ENCODE measurements at places on chromosomes 2 and 18.

DNA sequence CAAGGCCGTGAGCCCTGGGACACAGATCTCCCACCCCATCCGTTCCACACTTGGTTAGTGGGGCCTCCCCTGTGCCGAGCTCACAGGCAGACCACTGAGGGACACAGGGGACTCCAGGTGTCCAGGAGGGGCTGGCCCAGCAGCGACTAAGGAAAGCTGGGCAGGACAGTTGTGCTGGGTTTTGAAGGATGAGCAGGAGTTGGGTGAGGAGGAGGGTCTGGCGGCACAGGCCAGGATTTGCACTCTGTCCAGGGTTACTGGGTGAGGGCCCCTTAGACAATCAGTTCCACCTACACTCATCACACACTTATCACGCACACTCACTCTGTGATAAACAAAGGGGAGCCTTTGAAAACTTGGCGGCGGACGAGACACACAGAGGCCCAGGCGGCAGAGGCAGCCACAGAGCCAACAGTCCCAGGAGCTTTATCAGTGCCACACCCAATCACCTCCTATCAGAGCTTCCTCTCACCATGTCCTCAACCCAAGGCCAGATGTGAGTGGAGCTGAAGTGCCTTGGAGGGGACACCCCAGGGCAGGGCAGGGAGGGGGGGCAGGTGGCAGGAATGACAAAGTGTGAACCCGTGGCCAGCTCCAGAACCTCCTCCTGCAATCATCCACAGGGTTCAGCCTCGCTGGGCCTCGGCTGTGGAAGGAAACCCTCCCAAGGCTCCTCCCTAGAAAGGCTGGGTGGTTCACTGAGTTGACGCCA is 26.6 kb downstream of the BIN1 start:
- DNase-seq: no peak

- DNase-seq: no peak
Measured at GRCh38 chr18:45999536-45999935, 32.4 kb upstream of the EPG5 start.

DNA sequence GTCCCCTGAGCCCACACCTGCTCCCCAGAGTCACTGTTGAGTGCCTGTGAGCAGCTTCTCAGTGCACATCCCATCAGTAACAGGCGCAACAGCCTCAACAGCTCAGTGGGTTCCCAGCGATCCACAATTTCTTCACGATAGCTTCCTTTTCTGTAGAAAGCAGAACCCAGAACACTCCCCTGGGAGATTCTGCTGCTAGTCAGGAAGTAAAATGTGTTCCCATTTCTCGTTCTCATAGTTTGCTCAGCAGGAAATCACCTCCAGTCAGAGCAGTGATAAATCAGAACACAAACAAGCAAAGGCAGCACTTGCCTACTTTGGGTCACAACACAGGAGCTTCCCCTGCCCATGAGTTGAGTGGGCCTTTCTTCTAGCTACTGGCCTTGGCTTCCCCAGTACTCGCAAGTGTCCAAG is 48.9 kb upstream of the ATG16L1 start:
- no peak for DNase-seq

- peak; percentile 53 for DNase-seq
Measured at GRCh38 chr2:54574107-54574859, 118.2 kb downstream of the SPTBN1 start.

GRCh38 chr18:76274468-76275289 is 220.4 kb downstream of the ZNF516 start:
- no peak for DNase-seq

DNA sequence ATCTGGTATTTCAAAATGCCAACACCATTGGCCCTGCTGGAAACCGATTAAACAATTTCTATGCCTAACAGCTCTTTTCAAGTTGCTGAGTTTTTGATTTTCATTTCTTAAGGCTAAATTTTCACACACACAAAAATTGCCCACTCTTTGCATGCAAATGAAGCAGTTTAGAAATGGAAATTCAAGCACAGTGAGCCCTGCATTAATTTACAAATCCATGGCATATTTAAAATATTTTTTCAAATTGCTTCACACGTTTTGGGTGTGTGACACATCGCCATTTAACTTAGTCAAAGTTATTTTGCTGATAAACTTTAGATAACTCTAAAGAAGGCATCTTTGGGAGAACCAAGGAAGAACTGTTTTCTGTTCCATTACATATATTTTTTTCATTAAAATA is 184.8 kb downstream of the TXNL1 start:
- DNase-seq: no peak

GRCh38 chr2:118177318-118177717 is 89.0 kb downstream of the INSIG2 start:
- peak; percentile 17 for DNase-seq

DNA sequence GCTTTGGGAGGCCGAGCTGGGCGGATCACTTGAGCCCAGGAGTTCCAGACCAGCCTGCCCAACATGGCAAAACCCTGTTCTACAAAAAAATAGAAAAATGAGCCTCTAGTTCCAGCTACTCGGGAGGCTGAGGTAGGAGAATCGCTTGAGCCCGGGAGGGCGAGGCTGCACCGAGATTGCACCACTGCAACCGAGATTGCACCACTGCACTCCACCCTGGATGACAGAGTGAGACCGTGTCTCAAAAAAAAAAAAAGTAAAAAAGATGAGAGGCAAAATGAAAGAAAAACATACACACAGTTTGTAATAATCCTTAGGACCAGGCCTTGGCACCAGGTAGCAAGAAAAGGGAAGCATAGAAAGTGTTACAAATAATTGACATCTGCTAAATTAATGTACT is 22.0 kb downstream of the RBM43 start:
- DNase-seq: no peak

DNA sequence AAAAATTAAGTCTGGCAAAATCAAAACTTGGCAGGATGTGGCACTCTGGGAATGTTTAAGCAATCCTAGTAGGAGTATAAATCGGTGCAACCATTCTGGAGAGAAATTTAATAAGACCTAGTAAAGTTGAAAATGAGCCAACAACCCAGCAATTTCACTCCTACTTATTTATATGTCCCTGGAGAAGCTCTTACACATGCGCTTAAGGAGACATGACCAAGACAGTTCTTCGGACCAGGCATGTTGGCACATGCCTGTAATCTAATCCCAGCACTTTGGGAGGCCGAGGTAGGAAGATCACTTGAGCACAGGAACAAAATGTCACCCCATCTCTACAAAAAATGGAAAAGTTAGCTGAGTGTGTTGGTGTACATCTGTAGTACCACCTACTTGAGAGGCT is 374.6 kb upstream of the LYPD1 start:
- DNase-seq: no peak

DNA sequence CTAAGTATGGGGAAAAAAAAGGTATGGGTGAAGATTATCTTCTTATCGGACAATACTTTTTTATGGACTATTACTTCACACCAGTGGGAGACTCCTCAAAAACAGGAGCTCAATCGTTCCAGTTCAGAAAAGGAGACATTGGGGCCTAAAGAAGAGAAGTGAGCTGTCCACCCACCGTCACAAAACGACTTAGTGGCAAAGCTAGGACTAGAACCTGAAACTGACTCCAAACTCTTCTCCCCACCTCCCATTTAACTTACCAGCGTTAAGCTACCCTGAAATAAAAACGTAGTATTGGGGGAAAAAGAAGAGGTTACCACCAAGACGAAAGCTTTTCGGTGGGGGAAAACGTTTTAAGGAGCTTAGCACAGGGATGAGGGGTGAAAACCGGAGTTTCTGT is 503 bp downstream of the GTF3C3 start:
- no peak for DNase-seq

Data from stimulated activated CD4-positive, alpha-beta T cell treated with anti-CD3 and anti-CD28 coated beads, Interleukin-2, amount 100 ng/mL, for 24 hours (primary cell).